Mesenteric fat pad (tissue), 1 donor: ENCODE measurements at places on chromosomes 7 and 10.
A peak's percentile ranks its signal among the peaks of the same experiment; 100 is the strongest.

GRCh38 chr10:95431900-95432342, 129.2 kb downstream of the SORBS1 start:
- no peak for DNase-seq

DNA sequence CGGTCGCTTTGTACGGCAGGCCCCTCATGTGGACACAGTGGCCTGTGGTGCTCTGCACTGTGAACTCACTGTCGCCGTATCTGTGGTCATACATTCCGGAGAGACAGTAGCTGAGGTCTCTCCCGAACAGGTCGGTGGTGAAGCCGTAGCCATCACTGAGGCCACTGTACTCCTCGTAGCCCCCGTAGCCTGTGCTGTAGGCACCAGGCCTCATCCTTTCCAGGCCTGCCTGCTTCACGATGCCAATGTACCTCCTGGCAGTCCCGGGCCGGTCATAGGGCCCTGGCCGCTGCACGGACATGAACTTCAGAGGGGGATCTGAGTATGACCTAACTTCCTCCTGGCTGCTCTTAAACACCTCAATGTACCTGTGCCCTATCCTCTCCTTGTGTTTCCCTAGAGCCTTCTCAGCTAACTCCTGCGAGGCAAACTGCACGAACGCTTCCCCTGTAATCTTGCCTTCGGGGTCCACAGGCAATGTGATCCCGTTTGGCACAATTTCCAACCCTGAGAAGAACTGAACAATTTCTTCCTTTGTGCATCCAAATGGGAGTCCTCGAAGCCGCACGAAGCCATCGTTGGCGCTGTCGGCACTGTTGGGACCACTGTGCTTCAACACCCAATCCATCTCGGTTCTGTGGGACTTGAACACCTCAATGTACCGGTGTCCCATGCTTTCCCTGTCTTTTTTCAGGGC, 15.7 kb downstream of the FXYD4 start:
- no peak for DNase-seq

- DNase-seq: no peak
Observed at GRCh38 chr7:154259396-154259795, 207.2 kb downstream of the DPP6 start.

DNA sequence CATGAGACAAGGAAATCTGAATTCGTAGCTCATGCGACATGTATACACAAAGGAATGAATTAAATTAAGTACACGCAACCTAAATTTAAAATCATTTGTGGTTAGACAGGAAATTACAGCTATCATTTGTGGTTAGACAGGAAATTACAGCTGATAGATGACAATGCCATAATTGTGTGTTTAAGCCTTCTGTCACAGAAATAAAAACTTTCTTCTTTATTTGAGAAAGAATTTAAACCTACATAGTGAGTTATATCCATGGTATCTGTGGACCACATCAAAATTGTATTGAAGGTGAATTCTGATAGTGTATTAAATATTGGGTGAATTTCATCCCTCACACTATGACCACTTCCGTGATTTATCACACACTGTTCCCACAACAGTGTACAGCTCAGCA, 362.9 kb downstream of the MAGI2 start:
- DNase-seq: no peak

- DNase-seq: no peak
Observed at GRCh38 chr10:16259726-16260125, 177.1 kb upstream of the PTER start.

- peak; percentile 72 for DNase-seq
Observed at GRCh38 chr10:44424298-44424697, 39.4 kb upstream of the CXCL12 start.

DNA sequence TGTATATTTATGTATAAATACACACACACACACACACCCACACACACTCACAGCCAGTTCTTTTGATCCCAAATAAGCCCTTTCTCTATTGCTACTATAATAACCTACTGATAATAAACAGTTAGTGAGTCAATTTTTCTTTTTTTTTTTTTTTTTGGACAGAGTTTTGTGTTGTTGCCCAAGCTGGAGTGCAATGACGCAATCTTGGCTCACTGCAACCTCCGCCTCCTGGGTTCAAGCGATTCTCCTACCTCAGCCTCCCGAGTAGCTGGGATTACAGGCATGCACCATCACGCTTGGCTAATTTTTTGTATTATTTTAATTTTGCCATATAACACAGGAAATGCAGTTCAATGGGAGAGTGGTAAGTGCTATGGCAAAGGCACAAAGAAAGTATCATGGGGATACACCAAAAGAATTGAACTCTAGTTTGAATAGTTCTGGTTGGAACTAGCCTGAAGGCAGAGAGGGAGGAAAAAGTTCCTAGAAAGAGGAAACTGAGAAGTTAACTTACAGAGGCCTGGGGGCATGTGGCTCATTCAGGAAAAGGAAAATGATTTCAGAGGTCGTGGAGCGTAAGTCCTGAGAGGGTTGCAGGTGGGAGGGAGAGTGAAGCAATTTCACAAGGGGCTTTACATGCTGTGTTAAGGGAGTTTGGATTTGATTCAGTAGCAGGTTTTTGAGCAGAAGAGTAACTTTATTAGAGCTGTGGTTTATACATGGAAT, 44.4 kb upstream of the JCAD start:
- no peak for DNase-seq

GRCh38 chr10:115390607-115391006, 297.4 kb downstream of the ATRNL1 start:
- DNase-seq: no peak

DNA sequence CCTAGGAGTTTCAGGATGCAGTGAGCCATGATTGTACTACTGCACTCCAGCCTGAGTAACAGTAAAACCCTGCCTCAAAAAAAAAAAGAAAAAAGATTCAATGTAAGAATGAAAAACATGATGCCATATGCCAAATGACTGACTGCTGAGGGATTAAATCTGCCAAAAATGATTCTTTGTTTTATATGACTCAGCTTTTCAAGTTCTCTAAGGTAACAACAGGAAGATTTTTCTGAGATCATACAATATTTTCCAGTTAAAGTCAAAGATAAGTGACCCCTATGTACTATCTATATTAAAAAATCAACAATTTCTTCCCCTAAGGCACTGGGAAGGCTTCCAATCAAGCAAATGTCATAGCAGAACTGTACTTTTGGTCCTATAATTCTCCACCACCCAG, 271.2 kb upstream of the IMMP2L start:
- DNase-seq: no peak

DNA sequence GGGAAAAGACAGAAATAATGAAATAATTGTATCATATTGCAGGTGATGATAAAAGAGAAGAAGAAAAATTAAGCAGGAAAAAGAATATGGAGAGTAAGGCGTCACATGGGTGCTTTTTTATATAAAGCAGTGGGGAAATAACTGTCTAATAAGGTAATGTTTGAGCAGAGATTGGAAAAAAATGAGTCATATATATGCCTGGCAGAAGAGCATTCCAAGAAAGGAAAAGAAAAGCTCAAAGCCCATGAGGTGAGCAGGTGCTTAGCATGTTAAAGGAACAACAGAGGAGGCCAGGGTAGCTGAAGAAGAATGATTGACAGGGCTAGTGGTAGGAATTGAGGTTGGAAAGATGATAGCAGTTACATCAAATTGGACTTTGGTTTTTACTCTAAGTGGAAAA, 739.5 kb downstream of the SORCS1 start:
- no peak for DNase-seq

DNA sequence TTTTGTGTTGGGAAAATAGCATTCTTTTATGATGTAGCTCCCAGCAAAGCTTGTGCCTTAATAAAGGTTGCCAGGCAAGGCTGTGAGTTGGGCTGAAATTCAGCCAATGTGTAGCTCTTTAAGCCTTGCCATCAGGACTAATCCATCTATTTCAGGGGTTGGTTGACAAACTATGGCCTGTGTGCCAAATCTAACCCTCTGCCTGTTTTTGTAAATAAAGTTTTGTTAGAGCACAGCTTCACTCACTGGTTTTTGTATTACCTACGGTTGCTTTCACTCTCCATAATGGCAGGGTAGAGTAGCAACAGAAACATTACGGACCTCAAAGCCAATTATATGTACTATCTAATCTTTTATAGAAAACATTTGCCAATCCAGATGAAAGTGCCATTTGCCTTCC, 638.1 kb upstream of the POT1 start:
- DNase-seq: no peak

- no peak for DNase-seq
Observed at GRCh38 chr7:42247301-42247700, 10.3 kb upstream of the GLI3 start.

- DNase-seq: no peak
Observed at GRCh38 chr7:40655426-40655825, 520.6 kb downstream of the SUGCT start.

DNA sequence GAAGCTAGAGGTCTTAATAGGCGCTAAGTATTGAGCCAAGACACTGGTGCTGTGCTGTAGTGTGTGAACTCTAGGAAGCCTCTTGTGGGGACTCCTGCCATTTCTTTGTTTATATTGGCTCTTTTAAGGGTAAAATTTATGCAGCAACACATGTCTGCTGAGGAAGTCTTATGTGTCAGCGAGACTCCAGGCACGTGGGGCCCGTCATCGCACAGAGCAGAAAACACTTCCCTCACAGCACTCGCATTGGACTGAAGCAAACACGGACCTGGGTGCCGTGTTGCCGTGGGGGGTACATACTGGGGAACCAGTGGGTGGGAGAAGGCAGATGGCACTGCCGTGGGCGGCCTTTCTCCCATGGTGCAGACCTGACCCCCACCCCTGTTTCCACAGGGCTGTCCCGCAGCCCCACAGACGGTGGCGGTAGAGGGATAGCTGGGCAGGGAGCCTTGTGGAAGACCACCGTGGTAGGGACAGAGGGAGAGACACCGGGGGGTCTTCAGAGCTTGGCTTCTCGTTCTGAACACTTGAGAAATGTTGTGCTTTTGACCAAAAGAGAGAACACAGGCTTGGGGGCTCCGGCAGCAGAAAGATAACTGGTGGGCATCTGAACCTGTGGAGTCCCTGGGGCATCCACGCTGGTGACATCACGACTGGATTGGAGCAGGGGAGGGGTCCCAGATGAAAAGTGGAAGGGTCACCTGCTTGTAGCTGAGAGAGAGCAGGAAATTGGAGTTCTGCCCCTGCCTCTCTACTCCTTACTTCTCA, 284.7 kb upstream of the SHH start:
- no peak for DNase-seq

- DNase-seq: no peak
Observed at GRCh38 chr7:80815733-80816132, 103.1 kb downstream of the SEMA3C start.

- no peak for DNase-seq
Observed at GRCh38 chr7:143487061-143487460, 9.4 kb downstream of the TAS2R41 start.

GRCh38 chr10:12795315-12796110, 206.0 kb downstream of the CCDC3 start:
- DNase-seq: no peak

DNA sequence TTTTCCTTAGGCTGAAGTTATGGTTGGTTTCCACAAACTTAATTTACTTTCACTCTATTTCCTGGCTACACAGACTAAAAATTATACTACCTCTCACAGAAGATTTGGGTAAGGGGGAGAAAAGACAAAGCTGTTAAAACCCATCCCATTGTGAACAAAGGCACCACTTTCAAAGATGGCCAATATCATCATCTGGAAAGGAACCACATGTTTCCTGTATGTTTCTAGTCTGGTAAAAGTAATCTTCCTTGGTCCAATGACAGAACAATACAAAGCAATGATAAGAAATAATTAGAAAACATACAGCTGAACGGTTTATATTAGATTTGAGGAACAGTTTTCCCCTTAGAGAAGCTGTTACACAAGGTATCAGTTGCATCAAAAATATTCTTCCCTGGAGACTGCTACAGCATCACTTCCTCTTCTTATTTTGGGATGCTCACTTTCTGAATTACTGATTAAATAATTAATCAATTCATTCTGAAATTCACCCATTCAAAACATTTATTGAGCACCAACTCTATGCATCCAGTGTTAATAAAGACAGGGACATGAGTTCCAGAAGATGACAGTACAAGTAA, 8.5 kb upstream of the SFR1 start:
- DNase-seq: no peak

GRCh38 chr10:132167041-132167674, 19.6 kb upstream of the DPYSL4 start:
- DNase-seq: no peak

DNA sequence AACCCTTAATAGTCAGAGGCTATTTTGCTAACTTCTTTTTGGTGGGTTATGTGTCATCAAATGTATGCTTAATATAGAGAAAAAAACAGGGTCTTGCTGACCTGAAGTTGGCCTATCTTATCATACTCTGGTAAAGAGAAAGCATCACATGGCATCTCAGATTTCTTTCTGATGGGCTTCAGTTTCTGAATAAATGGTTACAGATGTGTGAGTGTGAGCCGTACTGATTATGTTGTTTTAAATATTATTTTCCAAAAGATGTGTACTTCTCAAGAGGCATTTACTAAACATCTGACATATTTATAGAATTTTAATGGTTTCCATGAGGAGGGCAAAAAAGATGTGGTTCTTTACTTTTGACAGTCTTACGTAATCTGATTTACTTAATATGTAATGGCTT, 28.4 kb downstream of the BBS9 start:
- DNase-seq: no peak

GRCh38 chr7:114929570-114929969, 7.7 kb downstream of the MDFIC start:
- DNase-seq: no peak

- no peak for DNase-seq
Observed at GRCh38 chr10:12719365-12719764, 282.1 kb downstream of the CCDC3 start.

DNA sequence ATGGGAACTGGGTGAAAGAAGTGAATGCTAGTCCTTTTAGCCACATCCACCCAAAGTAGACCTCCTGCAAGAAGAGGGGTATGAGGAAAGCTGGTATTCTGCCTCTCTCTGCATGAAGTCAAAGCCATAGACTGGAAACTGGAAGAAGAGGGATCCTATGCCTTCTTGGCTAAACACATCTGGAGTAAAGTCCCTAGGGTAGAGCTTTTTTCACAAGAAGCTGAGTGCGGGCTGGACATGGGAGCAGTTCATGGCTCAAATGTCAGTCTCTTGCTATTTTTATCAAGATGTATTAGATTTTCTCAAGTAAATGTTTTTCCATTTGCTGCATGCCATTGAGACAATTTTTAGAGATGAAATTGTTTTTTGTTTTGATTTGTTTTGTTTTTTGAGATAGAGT, 206.5 kb upstream of the TMEM72 start:
- no peak for DNase-seq

GRCh38 chr10:16770670-16771069, 46.6 kb downstream of the RSU1 start:
- no peak for DNase-seq

DNA sequence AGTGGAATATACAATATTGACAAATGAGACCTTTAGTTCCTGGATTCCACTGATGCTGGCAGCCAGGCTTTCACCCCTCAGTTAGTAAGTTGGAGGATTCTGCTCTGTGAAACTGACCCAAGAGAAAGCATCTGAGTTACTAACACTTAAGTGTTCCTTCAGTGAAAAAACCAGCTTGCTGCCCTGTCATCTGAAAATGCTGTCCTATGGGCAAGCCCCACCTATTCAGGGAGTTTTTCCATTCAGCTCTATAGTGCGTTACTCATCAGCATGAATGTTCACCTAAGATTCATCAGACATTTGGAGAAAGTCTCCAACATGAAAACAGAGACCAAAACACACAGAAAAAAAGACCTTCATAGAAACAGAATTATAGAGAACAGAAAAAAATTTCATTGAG, 37.9 kb downstream of the PRPF18 start:
- DNase-seq: no peak

- no peak for DNase-seq
Observed at GRCh38 chr7:140350056-140350455, 48.3 kb downstream of the SLC37A3 start.
